ENCODE measurements at places on chromosomes 3 and 15.

- DNase-seq: no peak
Measured at GRCh38 chr3:155254445-155254844, 39.0 kb downstream of the STRIT1 start.

GRCh38 chr3:77541203-77541922 is 501.5 kb downstream of the ROBO2 start:
- no peak for DNase-seq

GRCh38 chr15:32842081-32842480 is 124.3 kb downstream of the GREM1 start:
- no peak for DNase-seq

DNA sequence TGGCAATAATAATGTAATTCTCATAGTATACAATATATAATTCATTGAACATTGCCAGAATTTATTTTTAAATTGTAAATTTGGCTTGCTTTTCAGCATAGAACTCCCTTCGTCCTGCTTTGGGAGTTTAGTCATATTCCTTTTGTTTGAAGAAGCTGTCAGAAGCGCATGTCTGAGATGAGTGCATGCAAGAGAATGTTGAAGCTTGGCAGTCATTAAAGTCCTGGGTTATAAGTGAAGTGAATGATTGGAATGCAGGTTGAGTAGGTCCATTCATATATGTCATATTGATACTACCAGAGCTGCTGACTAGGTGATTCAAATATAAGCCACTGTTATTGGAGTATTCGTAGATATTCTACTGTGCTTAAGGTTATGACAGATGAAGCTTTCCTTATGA is 243.6 kb upstream of the MDFIC2 start:
- DNase-seq: no peak

GRCh38 chr15:44207643-44208042 is 12.6 kb upstream of the FRMD5 start:
- DNase-seq: no peak

DNA sequence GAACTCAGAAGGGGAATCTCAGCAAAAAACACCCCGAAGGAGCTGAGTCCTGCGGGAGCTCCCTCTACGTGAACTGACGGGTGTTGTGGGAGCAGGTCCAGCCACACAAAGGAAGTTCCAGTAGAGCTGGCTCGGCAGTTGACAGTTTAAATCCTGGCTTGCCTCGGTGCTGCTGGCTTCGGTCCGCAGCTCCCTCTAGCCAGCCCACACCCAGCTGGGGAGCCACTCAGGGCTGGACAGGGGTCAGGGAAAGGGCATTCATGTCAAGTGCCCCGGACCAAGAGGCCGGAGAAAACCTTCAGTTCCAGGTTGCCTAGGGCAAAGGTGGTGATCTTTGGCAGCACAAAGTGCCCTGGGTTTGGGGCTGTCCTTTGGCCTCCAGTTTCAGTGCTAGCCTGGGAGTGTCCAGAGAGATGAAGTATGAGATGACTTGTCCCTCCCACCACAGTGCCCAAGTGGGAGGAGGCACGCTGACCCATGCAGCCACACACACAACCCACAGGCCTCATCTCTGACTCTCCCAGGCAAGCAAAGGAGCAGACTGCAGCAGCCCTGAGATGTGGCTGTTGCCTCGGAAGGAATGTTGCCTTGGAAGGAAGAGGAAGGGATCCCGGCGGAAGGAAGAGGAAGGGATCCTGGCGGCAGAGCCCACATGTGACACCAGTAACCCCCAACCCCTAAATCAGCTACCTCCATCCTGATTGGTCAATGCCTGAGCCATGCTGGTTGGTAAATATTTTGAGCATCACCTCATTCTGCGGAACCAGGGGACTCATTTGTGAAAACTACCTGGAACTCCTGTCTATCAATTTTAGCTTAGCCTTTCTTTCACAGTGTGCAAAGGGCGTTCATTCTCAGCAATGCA is 13.9 kb upstream of the ANPEP start:
- DNase-seq: peak; percentile 76

DNA sequence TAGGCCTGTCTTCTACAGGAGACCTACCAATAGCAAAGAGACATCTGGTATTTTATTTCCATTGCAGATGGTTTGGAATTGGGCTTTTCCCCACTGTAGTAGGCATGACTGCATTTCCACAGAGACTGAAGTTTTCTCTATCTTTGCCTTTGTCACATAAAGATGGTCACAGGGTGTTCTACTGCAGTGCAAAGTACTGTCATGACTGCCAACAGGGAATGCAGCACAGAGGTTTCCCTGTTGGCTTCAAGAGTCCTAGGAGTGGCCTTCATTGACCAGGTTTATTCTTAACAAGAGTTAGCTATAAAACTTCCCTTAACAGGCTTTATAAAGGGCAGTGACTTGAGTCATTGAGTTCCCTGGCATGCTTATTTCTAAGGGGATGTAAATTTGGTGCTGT is 36.8 kb upstream of the TM4SF4 start:
- DNase-seq: no peak

GRCh38 chr15:98715890-98716443 is 67.6 kb downstream of the IGF1R start:
- DNase-seq: no peak

- peak; percentile 63 for DNase-seq
Measured at GRCh38 chr3:184259878-184260723, 1.3 kb downstream of the CAMK2N2 start.

DNA sequence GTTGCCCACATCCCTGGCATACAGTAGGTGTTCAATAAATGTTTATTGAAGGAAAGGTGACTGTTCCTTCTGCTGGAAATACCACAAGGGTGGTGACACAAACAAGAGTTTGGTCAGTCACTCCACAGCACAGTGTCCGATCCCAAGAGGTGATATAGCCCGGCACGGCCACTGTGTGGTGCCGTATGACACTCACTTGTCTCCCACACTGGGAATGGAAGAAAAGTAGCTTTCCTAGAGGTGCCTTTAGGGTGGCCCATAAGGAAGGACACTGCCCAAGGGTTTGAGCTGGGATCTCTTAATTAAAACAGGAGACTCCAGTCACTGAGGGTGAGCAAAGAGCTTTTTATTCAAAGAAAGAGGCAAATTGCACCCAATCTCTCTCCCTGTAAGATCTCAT is 40.5 kb downstream of the TGM4 start:
- DNase-seq: peak; percentile 63

DNA sequence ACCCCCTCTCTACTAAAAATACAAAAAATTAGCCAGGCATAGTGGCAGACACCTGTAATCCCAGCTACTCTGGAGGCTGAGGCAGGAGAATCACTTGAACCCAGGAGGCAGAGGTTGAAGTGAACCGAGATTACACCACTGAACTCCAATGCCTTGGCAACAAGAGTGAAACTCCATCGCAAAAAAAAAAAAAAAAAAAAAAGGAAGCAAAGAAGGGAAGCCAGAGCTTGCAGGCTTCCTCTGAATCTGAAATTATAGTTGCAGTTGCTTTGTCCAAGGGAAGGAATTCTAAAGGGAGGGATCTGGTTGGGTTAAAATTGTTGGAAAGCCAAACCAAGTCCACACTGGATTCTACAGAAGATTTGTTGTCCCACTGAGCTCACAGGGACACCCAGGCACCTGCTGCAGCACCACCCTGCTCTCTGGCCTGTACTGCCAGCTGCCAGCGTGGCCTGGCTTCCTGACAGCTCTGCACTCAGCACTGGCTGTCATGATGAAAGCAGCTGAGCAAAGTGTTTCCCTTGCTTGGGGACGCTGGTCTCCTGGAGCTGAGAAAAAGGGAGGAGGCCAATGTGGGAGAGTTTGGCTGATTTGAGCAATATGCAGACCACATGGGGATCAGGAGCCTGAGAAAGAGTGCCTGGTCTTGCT is 88.8 kb upstream of the HES1 start:
- DNase-seq: no peak

DNA sequence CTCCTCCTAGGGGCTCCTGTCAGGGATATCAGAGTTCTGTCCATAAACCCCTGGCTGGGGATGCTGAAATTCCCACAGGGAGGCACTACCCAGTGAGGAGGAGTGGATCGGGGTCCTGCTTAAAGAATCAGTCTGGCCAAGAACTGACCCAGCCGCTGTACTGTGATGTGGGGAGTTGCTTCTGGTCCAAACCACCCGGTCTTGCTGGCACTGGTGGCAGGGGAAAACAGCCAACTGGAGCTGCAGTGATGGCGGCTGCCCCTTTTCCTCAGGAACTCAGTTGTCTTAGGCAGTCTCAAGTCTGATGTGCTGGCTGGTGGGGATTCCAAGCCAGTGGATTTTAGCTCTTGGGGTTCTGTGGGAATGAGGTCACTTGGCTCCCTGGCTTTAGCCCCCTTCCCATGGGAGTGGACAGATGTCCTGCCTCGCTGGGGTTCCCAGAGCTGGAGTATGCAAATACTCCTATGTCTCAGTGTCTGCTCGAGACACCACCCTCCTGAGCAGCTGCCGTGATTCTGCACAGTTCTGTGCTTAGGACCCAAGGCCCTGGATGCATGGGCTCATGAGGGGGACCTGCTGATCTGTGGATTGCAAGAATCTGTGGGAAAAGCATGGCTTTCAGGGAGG is 97.1 kb downstream of the SLC25A26 start:
- no peak for DNase-seq

DNA sequence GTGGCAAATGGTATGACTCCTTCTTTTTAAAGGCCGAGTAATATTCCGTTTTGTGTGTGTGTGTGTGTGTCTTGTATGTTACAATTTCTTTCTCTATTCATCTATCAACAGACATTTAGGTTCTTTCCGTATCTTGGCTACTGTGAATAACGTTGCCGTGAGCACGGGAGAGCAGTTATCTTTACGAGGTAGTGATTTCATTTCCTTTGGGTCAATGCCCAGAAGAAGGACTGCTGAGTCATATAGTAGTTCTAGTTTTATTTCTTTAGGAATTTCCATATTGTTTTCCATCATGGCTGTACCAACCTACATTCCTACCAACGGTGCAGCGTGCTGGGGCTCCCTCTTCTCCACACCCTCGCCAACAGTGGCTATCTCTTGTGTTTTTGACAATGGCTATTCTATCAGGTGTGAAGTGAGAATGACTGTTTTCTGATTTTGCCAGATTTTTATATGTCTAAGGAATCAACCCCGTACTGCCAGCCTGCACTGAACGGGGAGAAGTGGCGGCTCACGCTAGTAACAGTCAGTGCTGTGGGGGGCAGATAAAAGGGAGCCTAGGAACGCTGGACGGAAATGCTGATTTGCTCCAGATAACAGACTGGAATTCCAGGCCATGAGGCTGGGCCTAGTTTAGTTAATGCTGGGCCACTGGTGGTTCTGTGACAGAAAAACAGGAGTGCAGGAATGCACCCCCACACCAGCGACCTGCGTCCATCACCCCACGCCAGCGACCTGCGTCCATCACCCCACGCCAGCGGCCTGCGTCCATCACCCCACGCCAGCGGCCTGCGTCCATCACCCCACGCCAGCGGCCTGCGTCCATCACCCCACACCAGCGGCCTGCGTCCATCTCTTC is 168.1 kb downstream of the XXYLT1 start:
- no peak for DNase-seq

- no peak for DNase-seq
Measured at GRCh38 chr3:122063908-122064307, 8.7 kb downstream of the CD86 start.

DNA sequence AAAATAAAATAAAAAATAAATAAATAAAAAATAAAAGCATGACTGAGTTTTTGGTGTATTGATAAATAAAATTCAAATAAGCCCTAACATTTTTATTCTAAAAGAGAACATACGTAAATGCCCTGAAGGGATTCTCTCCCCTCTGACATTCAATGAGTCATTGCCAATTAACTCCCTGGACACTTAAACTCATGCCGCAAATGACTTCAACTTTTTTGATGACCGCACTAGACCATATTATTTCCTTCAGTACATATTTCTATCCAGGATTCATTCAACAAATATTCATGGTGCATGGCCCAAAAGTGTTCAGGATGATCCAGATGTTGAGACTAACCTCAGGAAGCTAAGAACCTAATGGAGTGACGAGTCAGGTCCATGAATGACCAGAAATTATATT is 195.9 kb upstream of the LRRN1 start:
- no peak for DNase-seq

DNA sequence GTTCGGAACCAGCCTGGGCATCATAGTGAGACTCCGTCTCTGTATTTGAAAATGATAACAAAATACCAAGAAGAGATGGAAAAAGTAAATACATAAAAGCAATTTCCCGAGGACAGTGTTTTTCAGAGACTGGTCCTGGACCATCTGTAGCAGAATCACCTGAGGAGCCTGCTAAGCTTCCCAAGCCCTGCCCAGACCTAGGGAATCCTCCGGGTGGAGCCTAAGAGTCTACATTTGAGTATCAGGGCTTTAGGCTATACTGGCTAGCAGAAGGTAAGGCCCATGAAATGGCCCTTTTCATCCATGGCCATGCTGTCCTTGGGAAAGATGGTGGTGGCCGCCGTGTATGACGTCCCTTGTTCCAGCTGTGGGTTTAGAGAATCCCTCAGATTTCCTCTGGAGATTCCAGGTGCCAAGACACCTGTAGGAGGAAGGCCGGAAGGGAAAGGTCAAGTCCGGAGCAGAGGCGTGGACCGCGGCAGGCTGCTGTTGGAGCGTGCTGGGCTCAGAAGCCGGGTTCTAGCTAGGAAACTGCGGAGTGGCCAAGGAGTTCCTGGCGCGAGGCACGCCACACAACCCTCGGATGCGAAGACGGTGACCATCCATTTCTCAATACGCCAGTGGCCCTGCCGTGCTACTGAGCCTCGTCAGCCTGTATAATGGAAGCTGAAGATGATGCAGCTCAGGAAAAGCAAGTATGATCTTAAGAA is 50.9 kb downstream of the TMEM44 start:
- DNase-seq: no peak

DNA sequence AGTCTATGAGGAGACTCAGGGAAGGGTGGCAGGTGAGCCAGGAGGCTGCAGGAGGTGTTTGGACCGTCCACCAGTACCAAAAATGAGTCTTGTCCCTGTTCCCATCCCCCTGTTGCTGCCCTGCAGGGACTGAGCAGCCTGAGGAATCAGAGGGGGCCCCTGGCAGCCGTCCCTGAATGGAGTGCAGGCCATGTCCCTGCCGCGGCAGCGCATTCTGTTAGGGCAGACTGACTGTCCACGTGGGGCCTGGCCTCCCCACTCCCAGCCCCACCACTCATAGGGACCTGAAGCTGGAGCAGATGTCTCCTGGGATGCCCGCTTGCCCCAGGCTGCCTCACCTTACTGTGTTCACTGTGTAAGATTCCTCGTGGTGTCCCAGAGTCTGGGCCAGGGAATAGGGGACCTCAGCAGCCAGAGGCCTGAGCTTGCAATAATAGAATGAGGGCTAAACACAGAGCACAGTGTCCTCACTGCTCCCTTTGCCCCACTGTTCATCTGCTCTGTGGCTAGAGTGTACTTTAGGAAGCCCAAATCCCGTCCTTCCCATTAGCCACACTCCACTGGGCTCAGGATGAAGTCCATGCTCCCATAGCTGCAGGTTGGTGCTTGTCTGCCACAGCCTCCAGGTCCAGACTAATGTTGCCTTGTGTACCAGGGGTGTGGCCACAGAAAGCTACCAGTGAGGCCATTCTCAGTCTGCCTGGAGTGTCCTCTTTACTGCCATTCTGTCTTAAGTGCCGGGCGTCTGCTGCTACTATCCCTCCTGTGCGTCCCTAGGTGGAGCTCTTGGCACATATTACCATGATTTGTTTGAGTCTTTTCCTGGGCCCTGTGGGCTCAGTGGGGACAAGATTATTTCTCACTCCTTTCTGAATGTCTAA is 63.2 kb downstream of the HCN4 start:
- peak; percentile 87 for DNase-seq

- no peak for DNase-seq
Measured at GRCh38 chr3:56702490-56703315, 19.6 kb upstream of the TASOR start.

GRCh38 chr3:157127831-157128767 is 31.8 kb downstream of the CCNL1 start:
- peak; percentile 97 for DNase-seq

All from islet precursor cell (in vitro differentiated cells).